ENCODE measurements at places on chromosomes 5 and 9. TPM values are rescaled to one million over a fixed set of nuclear protein-coding genes. Genes with fewer than 3 reads are reported as not detected.

Gene TRAF1
- polyA plus RNA-seq = 22.8 TPM

Gene CARD9
- 41.4 TPM for polyA plus RNA-seq

Gene ST8SIA4
- 36.4 TPM for polyA plus RNA-seq

Gene OBP2A
- not detected for polyA plus RNA-seq

Gene ECM2
- not detected for polyA plus RNA-seq

Gene C1QTNF3
- 0.50 TPM for polyA plus RNA-seq

DNA sequence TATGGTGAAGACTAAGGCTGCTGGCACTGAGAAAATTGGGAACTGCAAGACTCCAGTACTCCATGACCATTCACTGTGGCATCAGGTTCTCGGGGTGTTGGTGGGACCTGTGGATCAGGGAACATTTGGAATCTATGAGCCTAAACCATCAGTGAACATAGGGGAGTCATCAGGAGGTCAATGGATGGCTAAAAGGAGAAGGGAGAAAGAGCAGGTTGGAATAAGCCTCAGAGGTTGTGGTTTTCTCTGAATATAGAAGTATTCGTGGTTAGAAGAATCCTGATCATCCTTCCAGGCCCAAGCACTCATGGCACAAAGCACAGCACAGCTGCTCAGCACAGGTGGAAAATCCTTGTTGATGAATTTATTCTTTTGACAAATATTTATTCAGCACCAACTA lies 156.6 kb downstream of the SEMA6A start:
- no peak overlapping the region for H3K27ac ChIP-seq
- H3K27me3 ChIP-seq = no peaks in the 10 kb centered on the region
- no peak for DNase-seq
- H3K4me1 ChIP-seq = no peaks in the 10 kb centered on the region
- H3K36me3 ChIP-seq = no peaks in the 10 kb centered on the region

- no peak overlapping the region for H3K27ac ChIP-seq
- DNase-seq = no peak
- peaks cover 99% of the 10 kb centered on the region for H3K36me3 ChIP-seq
- no peak overlapping the region for H3K4me3 ChIP-seq
- no peaks in the 10 kb centered on the region for H3K4me1 ChIP-seq
Observed at GRCh38 chr5:176499273-176499672, 37.9 kb downstream of the RNF44 start.

- peaks cover 12% of the 10 kb centered on the region for H3K27me3 ChIP-seq
- no peaks in the 10 kb centered on the region for H3K36me3 ChIP-seq
- peaks cover 37% of the 10 kb centered on the region for H3K4me1 ChIP-seq
- no peak for DNase-seq
- H3K27ac ChIP-seq = no peak overlapping the region
Observed at GRCh38 chr5:159095151-159095721, 4.5 kb downstream of the EBF1 start.

GRCh38 chr5:135236908-135237747 lies 161.9 kb downstream of the MACROH2A1 start:
- no peak overlapping the region for H3K4me3 ChIP-seq
- no peak overlapping the region for H3K27ac ChIP-seq
- no peaks in the 10 kb centered on the region for H3K36me3 ChIP-seq
- no peaks in the 10 kb centered on the region for H3K4me1 ChIP-seq
- H3K27me3 ChIP-seq = no peaks in the 10 kb centered on the region
- no peak for DNase-seq

DNA sequence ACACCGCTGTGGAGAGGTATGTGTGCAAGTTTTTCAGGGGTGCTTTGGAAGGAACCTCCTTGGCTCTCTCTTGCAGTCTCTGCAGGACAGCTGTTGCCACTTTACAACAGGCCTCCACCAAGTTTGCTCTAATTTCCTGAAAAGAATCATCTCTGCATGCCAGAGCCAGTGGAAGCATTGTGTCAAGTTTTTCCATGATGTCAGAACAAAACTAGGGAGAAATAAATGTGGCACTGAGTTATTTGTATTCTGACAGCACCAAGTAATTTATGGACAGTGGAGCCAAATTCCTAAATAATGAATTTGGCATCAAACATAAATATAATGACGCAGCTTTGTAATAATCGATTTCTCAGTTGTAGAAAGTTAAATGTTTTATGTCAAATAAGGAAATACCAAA lies 146.9 kb downstream of the KIAA0825 start:
- no peaks in the 10 kb centered on the region for H3K36me3 ChIP-seq
- no peaks in the 10 kb centered on the region for H3K4me1 ChIP-seq
- H3K27ac ChIP-seq = no peak overlapping the region
- H3K27me3 ChIP-seq = no peaks in the 10 kb centered on the region

DNA sequence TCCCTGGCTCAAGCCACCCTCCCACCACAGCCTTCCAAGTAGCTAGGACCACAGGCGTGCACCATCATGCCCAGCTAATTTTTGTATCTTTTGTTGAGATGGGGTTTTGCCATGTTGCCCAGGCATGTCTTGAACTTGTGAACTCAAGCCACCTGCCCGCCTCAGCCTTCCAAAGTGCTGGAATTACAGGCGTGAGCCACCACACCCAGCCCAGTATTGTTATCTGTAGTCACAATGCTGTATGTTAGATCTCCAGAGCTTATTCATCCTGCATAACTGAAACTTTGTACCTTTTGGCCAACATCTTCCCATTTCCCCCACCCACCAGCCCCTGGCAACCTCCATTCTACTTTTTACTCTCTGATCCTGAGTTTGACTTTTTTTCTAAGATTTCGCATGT lies 37.5 kb downstream of the CREBRF start:
- H3K4me1 ChIP-seq = no peaks in the 10 kb centered on the region
- no peaks in the 10 kb centered on the region for H3K27me3 ChIP-seq
- no peak overlapping the region for H3K4me3 ChIP-seq
- H3K36me3 ChIP-seq = peaks cover 24% of the 10 kb centered on the region

DNA sequence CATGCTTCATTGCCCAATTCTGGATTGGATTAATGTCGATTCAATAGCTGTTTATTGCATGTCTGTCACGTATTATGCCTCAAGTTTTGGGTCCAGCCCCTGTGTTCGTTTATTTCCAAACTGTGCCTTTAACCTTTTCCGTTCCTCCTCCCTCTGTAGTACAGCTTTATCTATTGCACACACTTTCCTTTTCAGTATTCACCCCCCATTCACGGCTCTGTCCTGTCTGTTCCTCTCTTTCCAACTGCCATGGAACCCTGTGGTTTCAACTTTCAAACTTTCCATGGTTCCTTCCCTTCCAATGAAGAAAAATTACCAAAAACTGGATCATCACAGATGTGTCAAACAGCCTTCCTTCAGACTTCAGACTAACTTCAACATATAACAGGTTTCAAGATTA lies 17.1 kb downstream of the SMARCA2 start:
- no peak overlapping the region for H3K4me3 ChIP-seq
- no peaks in the 10 kb centered on the region for H3K27me3 ChIP-seq
- peaks cover 80% of the 10 kb centered on the region for H3K36me3 ChIP-seq
- peaks cover under 1% of the 10 kb centered on the region for H3K4me1 ChIP-seq
- peak overlapping the region; percentile 15 for H3K27ac ChIP-seq

GRCh38 chr5:174189654-174190541 lies 144.4 kb downstream of the NSG2 start:
- H3K4me1 ChIP-seq = no peaks in the 10 kb centered on the region
- no peak overlapping the region for H3K4me3 ChIP-seq
- H3K27me3 ChIP-seq = no peaks in the 10 kb centered on the region
- DNase-seq = no peak

- no peak overlapping the region for H3K4me3 ChIP-seq
- H3K27me3 ChIP-seq = no peaks in the 10 kb centered on the region
- no peaks in the 10 kb centered on the region for H3K4me1 ChIP-seq
- no peak overlapping the region for H3K27ac ChIP-seq
- DNase-seq = no peak
Observed at GRCh38 chr5:158068964-158069363, 210.0 kb upstream of the CLINT1 start.

- no peak for DNase-seq
- H3K4me3 ChIP-seq = no peak overlapping the region
- no peaks in the 10 kb centered on the region for H3K36me3 ChIP-seq
Observed at GRCh38 chr5:23484096-23484495, 23.3 kb upstream of the PRDM9 start.

- peak overlapping the region; percentile 52 for H3K27ac ChIP-seq
- H3K4me3 ChIP-seq = no peak overlapping the region
- peaks cover 31% of the 10 kb centered on the region for H3K4me1 ChIP-seq
- H3K27me3 ChIP-seq = no peaks in the 10 kb centered on the region
- peak; percentile 15 for DNase-seq
Observed at GRCh38 chr5:78289911-78290310, 4.6 kb downstream of the AP3B1 start.

DNA sequence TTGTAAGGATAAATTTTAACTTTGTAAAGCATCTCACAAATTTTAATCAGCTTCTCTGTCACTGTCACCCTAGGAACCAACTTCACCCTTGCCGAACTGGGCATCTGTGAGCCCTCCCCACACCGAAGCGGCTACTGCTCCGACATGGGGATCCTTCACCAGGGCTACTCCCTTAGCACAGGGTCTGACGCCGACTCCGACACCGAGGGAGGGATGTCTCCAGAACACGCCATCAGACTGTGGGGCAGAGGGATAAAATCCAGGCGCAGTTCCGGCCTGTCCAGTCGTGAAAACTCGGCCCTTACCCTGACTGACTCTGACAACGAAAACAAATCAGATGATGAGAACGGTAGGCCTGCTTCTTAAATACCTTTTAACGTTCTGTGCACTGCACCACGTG lies 916.3 kb upstream of the WWC1 start:
- H3K27me3 ChIP-seq = no peaks in the 10 kb centered on the region
- no peak overlapping the region for H3K4me3 ChIP-seq
- no peak for DNase-seq
- no peaks in the 10 kb centered on the region for H3K36me3 ChIP-seq

DNA sequence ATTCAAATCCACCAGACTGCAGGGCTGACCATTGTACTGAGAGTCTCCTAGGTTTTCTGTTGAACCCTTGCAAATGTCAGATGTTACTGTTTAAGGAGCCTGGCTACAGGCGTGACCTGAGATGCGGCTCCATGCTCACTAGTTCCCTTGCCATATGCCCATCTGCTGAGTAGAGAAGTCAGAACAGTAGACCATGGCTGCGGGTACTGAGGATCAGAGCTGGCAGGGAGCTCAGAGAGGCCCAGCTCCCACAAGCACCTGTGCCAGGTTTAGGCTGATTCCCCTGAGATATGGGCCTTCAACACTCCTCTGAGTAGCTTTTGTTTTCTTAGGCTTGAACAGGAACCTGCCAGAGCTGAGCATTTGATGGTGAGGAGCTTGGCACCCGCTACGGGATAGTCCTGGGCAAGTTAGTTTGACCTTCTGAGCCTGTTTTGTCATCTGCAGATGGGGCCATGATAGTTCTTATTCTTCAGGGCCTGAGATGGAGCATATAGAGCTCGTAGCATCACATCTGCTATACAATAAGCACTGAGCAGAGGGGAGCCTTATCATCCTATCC lies 83.7 kb downstream of the BOD1 start:
- no peaks in the 10 kb centered on the region for H3K4me1 ChIP-seq
- no peaks in the 10 kb centered on the region for H3K36me3 ChIP-seq
- DNase-seq = no peak
- no peaks in the 10 kb centered on the region for H3K27me3 ChIP-seq
- no peak overlapping the region for H3K27ac ChIP-seq

- no peaks in the 10 kb centered on the region for H3K27me3 ChIP-seq
- peaks cover 5% of the 10 kb centered on the region for H3K36me3 ChIP-seq
- H3K4me3 ChIP-seq = no peak overlapping the region
- peaks cover 64% of the 10 kb centered on the region for H3K4me1 ChIP-seq
- DNase-seq = peak; percentile 81
Observed at GRCh38 chr5:173920024-173920753, 32.0 kb downstream of the CPEB4 start.

DNA sequence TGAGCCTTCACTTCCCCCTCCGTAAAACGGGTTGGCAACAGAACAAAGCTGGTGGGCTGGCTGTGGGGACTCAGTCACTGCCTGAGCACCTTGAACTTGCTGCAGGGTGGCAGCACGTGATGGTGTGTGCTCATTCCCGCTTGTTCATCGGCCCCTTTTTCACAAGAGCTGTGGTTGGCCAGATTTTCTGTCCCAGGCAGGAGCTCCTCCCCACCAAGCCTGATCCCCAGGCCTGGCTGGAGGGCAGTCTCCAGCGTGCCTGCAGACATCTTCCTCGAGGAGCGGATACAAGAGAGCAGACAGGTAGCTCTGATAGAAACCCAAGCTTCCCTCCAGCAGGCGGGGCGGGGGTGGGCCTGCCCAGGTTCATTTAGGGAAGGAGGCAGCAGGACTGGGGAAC lies 61.9 kb upstream of the ORM1 start:
- no peaks in the 10 kb centered on the region for H3K4me1 ChIP-seq
- H3K4me3 ChIP-seq = no peak overlapping the region
- no peak overlapping the region for H3K27ac ChIP-seq
- no peaks in the 10 kb centered on the region for H3K27me3 ChIP-seq

- no peak overlapping the region for H3K4me3 ChIP-seq
- no peaks in the 10 kb centered on the region for H3K4me1 ChIP-seq
- no peak for DNase-seq
- H3K27ac ChIP-seq = no peak overlapping the region
Observed at GRCh38 chr5:169197343-169197742, 103.6 kb downstream of the SLIT3 start.

GRCh38 chr9:111180811-111181210 lies 142.5 kb upstream of the LPAR1 start:
- no peak overlapping the region for H3K27ac ChIP-seq
- H3K36me3 ChIP-seq = no peaks in the 10 kb centered on the region
- DNase-seq = no peak
- H3K4me3 ChIP-seq = no peak overlapping the region
- H3K4me1 ChIP-seq = peaks cover 14% of the 10 kb centered on the region
- no peaks in the 10 kb centered on the region for H3K27me3 ChIP-seq

- H3K4me3 ChIP-seq = no peak overlapping the region
- H3K27me3 ChIP-seq = no peaks in the 10 kb centered on the region
- H3K4me1 ChIP-seq = no peaks in the 10 kb centered on the region
Observed at GRCh38 chr5:33317271-33317670, 123.5 kb upstream of the TARS1 start.

- no peak overlapping the region for H3K4me3 ChIP-seq
- no peaks in the 10 kb centered on the region for H3K36me3 ChIP-seq
- no peaks in the 10 kb centered on the region for H3K4me1 ChIP-seq
- DNase-seq = no peak
Observed at GRCh38 chr5:11557063-11557462, 347.2 kb downstream of the CTNND2 start.

DNA sequence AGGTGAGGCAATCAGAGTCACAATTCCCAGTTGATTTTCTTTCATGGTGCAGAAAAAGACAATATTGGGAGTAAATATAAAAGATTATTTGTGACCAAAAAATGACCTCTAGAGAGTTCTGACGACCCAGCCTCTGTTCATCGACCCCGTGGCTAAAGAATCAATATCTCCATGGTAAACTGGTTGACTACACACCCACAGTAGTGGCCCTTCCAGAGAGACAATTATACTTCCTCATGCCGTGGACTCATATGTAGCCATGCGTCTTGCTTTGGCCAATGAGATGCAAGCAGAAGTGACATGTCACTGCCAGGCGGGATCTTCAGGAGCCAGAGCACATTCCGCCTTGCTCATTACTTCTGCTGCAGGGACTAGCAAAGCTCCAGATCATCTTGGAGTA lies 163.3 kb upstream of the RAD23B start:
- H3K4me3 ChIP-seq = no peak overlapping the region
- no peaks in the 10 kb centered on the region for H3K4me1 ChIP-seq
- no peaks in the 10 kb centered on the region for H3K27me3 ChIP-seq
- no peak for DNase-seq
- no peaks in the 10 kb centered on the region for H3K36me3 ChIP-seq
- no peak overlapping the region for H3K27ac ChIP-seq

GRCh38 chr5:110909415-110909814 lies 162.1 kb upstream of the TSLP start:
- DNase-seq = no peak
- no peaks in the 10 kb centered on the region for H3K27me3 ChIP-seq
- H3K36me3 ChIP-seq = no peaks in the 10 kb centered on the region
- H3K4me3 ChIP-seq = no peak overlapping the region
- no peak overlapping the region for H3K27ac ChIP-seq

- no peaks in the 10 kb centered on the region for H3K27me3 ChIP-seq
- no peaks in the 10 kb centered on the region for H3K4me1 ChIP-seq
- no peak for DNase-seq
- no peaks in the 10 kb centered on the region for H3K36me3 ChIP-seq
- no peak overlapping the region for H3K27ac ChIP-seq
Observed at GRCh38 chr9:6600426-6600825, 45.1 kb downstream of the GLDC start.

All from CD14-positive monocyte (primary cell).